ENCODE measurements at places on chromosomes 6 and 20. TPM values are rescaled to one million over a fixed set of nuclear protein-coding genes. Genes with fewer than 3 reads are reported as not detected.

Gene UBD
- total RNA-seq = not detected

Gene MUCL3
- total RNA-seq = not detected

Gene SGK2
- total RNA-seq = 0.73 TPM

Gene PIGU
- total RNA-seq = 7.2 TPM

Gene RAET1E
- total RNA-seq = 0.17 TPM

Gene TSHZ2
- total RNA-seq = 3.1 TPM

Gene PRR18
- not detected for total RNA-seq

Gene GGT7
- total RNA-seq = 20.6 TPM

Gene SIRPA
- total RNA-seq = 13.6 TPM

Gene TNFRSF6B
- 0.98 TPM for total RNA-seq

Gene LST1
- total RNA-seq = 0.23 TPM

Gene KCNK5
- 0.03 TPM for total RNA-seq

Gene VSTM2L
- total RNA-seq = 2.1 TPM

Gene MLIP
- total RNA-seq = 0.40 TPM

Gene MARCKS
- total RNA-seq = 101 TPM

Gene GNMT
- 0.13 TPM for total RNA-seq

Gene IMPG1
- not detected for total RNA-seq

Gene GPLD1
- 0.46 TPM for total RNA-seq

Gene PDE7B
- 53.1 TPM for total RNA-seq

Gene BPIFB1
- 0.07 TPM for total RNA-seq

Gene NRSN1
- total RNA-seq = not detected

Gene JPH2
- 2.2 TPM for total RNA-seq

Gene RNF144B
- 2.7 TPM for total RNA-seq

Gene ELOVL5
- 89.9 TPM for total RNA-seq

Gene GSTA1
- total RNA-seq = 0.26 TPM

Gene INSM1
- total RNA-seq = not detected

Gene CENPW
- total RNA-seq = 4.2 TPM

Gene PGK2
- total RNA-seq = not detected

Gene OR12D3
- total RNA-seq = not detected

Gene ZNFX1
- 45.8 TPM for total RNA-seq

Gene CLVS2
- not detected for total RNA-seq

Gene DNAAF9
- total RNA-seq = 24.7 TPM

Gene RAD21L1
- 0.13 TPM for total RNA-seq

Gene CCN5
- total RNA-seq = 3.0 TPM

Gene NKX2-2
- not detected for total RNA-seq

Gene PLG
- not detected for total RNA-seq

Gene MRPL14
- total RNA-seq = 34.5 TPM

Gene ARID1B
- total RNA-seq = 61.4 TPM

Gene CTCFL
- total RNA-seq = not detected

Gene SNPH
- 12.0 TPM for total RNA-seq

Gene FOXQ1
- total RNA-seq = 0.03 TPM

Gene MDFI
- 0.33 TPM for total RNA-seq

Gene PLCB4
- 6.9 TPM for total RNA-seq

Gene RIPPLY2
- not detected for total RNA-seq

Gene ANKEF1
- 2.5 TPM for total RNA-seq

Gene HLA-DQB2
- total RNA-seq = not detected

Gene NKAPL
- total RNA-seq = 1.7 TPM

Gene CLDN20
- total RNA-seq = not detected

Gene C20orf202
- 0.07 TPM for total RNA-seq

Gene TP53INP2
- total RNA-seq = 7.6 TPM

Gene FAM83B
- 0.03 TPM for total RNA-seq

Gene ZFP57
- 0.07 TPM for total RNA-seq

Gene OGFR
- total RNA-seq = 26.8 TPM

Gene LRRN4
- total RNA-seq = 0.07 TPM

Gene PBOV1
- total RNA-seq = not detected

Gene CALHM4
- not detected for total RNA-seq

Measured in smooth muscle cell of the pulmonary artery (primary cell).